ENCODE measurements at places on chromosomes 7 and 10. TPM values are rescaled to one million over a fixed set of nuclear protein-coding genes. Genes with fewer than 3 reads are reported as not detected.

Gene SPDYE11
- total RNA-seq = not detected

Gene CARD11
- 41.8 TPM for total RNA-seq

Gene C7orf33
- total RNA-seq = not detected

Gene SLC13A1
- not detected for total RNA-seq

Gene GHRHR
- total RNA-seq = not detected

Gene GRID2IP
- not detected for total RNA-seq

Gene DNAH11
- 0.69 TPM for total RNA-seq

Gene SPDYE2B
- total RNA-seq = not detected

All from endothelial cell of umbilical vein (primary cell).